RPMI8226 (cell line): ENCODE measurements at places on chromosomes 4 and X.
A peak's percentile ranks its signal among the peaks of the same experiment; 100 is the strongest.

DNA sequence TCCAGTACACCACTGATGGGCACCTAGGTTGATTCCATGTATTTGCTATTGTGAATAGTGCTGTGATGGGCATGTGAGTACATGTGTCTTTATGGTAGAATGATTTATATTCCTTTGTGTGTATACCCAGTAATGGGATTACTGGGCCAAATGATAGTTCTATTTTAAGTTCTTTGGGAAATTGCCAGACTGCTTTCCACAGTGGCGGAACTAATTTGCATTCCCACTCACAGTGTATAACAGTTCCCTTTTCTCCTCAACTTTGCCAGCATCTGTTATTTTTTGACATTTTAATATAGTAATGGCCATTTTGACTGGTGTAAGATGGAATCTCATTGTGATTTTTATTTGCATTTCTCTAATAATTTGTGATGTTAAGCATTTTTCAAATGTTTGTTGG, 25.9 kb downstream of the CC2D2A start:
- DNase-seq, result no peak

DNA sequence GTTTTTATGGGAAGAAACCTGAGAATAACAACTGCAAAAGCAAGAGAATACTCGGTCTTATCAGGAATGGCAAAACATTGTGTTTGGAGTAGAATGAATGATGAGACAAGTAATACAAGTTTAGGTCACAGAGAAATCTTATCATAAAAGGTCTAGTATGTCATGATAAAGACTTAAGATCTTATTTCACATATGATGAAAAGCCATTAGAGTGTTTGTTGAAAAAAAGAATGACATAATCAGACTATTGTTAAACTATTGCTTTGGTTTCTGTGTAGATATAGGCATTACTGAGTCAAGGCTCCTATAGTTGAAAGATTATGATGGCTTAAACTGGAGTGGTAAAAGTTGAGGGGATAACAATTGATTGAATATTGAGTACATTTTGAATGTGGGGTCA, 603.6 kb downstream of the CCSER1 start:
- no peak for DNase-seq

- DNase-seq, result no peak
These were observed 52.1 kb upstream of the PCDH10 start for GRCh38 chr4:133096972-133097371.

GRCh38 chr4:2515830-2516550, 20.5 kb upstream of the FAM193A start:
- DNase-seq, result no peak

GRCh38 chr4:185398618-185399017, 2.0 kb downstream of the ANKRD37 start:
- DNase-seq, result peak; percentile 11

- no peak for DNase-seq
These were observed 137.7 kb upstream of the ZIC3 start for GRCh38 chrX:137428221-137428661.
